Renal pelvis (tissue), 12 donors: ENCODE measurements at places on chromosomes 1 and 21. TPM values are rescaled to one million over a fixed set of nuclear protein-coding genes. Genes with fewer than 3 reads are reported as not detected.

DNA sequence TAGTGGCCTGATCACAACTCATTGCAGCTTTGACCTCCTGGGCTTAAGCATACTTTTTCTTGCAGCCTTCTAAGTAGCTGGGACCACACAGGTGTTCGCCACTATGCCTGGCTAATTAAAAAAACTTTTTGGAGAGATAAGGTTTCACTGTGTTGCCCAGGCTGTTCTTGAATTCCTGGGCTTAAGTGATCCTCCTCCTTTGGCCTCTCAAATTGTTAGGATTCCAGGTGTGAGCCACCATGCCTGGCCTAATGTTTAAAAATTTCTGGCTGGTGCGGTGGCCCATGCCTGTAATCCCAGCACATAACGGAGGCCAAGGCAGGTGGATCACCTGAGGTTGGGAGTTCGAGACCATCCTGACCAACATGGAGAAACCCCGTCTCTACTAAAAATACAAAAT, 24.4 kb downstream of the YTHDF2 start:
- DNase-seq = no peak

- no peak for DNase-seq
These were observed 11.7 kb upstream of the C2CD2 start for GRCh38 chr21:41965461-41966013.

DNA sequence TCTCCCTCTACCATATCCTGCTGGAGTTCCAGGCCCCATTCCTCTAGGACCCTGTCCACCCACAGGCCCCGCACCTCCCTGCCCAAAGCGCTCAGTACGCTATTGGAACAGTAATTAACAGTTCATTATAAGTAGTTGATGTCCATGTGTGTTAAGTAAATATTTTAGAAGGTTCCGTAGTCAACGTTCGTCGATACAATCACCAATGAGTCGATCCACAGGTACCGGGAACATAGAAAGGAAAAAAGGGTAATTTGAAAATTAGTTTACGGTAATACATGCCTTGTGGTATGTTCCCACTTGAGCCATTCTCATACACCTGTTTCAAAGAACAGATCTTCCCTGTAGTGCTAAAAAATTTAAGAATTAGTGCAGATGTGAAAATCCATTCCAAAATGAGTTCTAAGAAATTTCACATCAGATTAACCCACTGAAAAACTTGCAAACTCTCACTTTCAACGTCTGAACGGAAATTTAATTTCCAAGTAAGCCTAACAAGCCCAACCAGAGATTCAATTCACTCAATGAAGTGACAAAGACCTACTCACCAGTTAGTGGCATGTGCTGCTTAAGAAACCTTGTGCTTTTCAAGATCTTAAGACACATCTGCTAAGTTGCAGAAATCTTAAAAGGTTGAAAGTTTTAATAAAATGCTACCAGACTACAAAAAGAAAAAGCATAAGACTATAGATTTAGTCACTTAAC, 8.3 kb downstream of the SFPQ start:
- no peak for DNase-seq

Gene CACHD1
- 53.8 TPM for polyA plus RNA-seq

Gene SPATA1
- polyA plus RNA-seq = 4.0 TPM
